IPS-NIHi11 (cell line): ENCODE measurements at places on chromosomes 12 and 14.

GRCh38 chr12:26245175-26245942 lies 50.0 kb downstream of the SSPN start:
- DNase-seq = no peak

DNA sequence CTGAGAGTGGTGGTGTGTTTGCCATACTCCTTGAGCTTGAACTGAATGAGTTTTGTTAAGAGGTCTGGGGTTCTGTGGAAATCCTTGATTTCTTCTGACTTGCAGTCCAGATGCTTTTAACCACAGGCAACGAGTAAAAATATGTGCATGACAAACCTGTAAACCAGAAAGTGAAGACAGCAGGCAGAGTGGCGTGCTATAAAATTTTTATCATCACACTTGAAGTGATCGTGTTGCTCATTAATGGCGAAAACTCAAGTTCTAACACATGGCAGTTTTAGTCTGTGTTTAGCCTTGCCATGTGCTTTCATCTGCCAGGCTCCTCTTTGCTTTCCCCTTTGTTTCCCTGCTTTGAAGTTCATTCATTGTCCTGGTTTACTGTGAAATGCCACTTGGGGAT lies 28.0 kb downstream of the TXNRD1 start:
- no peak for DNase-seq

GRCh38 chr14:89004166-89004565 lies 179.7 kb downstream of the TTC8 start:
- no peak for DNase-seq

- peak; percentile 58 for DNase-seq
Observed at GRCh38 chr12:12612358-12612757, 682 bp downstream of the CREBL2 start.

DNA sequence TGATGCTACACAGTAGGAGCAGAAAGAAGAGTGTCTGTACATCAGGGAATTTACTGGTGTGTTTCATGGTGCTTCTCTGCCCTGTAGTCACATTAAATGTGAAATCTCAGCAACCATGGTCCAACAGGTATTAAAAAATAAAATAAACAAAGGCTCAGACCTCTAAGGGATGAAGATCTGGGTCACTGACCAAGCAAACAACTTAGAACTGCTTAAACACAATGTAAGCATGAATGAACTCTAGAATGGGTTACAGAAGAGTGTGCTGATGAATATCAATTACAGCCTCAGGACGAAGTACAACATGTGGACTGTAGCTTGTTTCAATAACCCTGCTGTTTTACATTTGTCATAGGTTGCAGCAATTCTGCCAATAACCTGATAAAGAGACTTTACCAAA lies 47.4 kb downstream of the SLC35F4 start:
- no peak for DNase-seq

DNA sequence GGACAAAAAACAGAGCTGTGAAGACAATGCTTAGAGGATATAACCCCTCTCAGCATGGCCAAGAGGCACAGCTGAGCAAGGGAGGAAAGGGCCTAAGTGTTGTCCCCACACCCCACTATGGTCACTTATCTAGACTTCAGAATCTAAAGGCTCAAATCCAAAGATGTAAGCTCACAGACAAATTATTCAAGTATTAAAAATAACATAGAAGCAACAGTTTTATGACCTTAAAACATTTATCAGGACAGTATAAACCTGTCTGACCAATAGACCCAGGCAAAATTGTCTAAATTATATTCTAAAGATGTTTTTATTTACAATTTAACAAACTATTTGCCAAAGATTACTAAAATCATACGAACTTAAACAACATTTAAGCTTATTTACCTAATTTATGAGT lies 28.1 kb upstream of the PRICKLE1 start:
- no peak for DNase-seq

GRCh38 chr12:102800565-102800964 lies 116.5 kb downstream of the PAH start:
- no peak for DNase-seq

GRCh38 chr14:63659726-63660125 lies 18.1 kb upstream of the WDR89 start:
- no peak for DNase-seq

DNA sequence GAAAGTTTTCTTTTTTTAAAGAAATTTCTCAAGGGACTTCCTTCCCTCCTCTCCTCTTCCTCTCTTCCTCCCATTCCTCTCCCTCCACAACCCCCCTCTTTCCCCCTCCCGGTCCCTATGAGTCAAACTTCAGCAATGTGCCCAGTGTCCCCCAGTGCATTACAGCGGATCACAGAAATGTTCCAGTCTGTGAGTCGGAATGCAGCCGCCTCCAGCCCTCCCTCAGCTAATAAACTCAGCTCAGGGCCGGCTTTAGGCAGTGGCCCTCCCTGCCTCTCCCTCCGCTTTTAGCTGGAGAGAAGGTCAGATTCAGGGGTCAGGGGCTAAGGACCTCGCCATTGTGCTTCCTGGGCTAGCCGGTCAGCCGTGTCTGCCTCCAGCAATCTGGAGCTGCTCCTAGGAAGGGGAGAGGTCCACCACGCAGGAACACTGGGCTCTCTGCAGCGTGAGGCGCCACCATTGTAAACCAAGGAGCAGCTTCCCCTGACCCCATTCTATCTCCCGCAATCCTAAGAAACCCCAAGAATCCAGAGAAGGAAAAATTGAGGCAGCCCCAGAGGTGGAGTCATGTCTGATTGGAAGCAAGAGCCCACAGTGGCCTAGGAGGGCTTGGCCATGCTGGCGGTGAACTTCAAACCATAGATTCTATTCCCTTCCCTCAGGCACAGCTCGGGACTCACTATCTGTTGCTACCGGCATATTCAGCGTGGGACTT lies 1.1 kb upstream of the HDAC7 start:
- DNase-seq = peak; percentile 88

DNA sequence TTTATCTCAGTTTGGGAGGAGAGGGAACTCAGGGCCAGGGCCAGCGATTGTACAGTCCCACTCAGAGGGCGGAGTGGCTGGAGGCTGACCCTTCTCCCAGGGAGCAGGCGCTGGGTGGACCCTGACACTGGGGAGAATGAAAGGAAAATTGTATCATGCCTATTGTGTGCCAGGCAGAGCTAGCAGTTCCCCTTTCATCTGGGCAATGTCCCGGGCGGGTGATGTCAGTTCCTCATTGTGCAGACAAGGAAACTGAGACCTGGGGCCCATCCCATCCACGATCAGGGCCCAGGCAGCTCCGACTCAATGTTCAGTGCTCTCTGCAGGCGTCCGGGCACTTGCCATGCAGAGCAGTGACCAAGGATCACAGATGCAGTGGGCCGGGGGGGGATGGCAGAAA lies 101.9 kb upstream of the RTL1 start:
- no peak for DNase-seq

- no peak for DNase-seq
Observed at GRCh38 chr12:94930216-94930654, 73.3 kb downstream of the NDUFA12 start.
